ENCODE measurements at places on chromosomes 3 and 15. TPM values are rescaled to one million over a fixed set of nuclear protein-coding genes. Genes with fewer than 3 reads are reported as not detected.

The BFSP2 gene
- total RNA-seq, result not detected

The CCR8 gene
- total RNA-seq, result not detected

The SPINT1 gene
- 0.72 TPM for total RNA-seq

The DGKG gene
- total RNA-seq, result 2.5 TPM

The DAG1 gene
- 55.4 TPM for total RNA-seq

The MORC1 gene
- not detected for total RNA-seq

The B3GALNT1 gene
- 29.2 TPM for total RNA-seq

The MUC13 gene
- not detected for total RNA-seq

The CNTN4 gene
- total RNA-seq, result not detected

The SEC62 gene
- total RNA-seq, result 31.5 TPM

The CRYGS gene
- total RNA-seq, result 0.88 TPM

The RTP3 gene
- not detected for total RNA-seq

The PTX3 gene
- total RNA-seq, result 537 TPM

The GRM2 gene
- not detected for total RNA-seq

The GNAT1 gene
- not detected for total RNA-seq

The GUCA1C gene
- not detected for total RNA-seq

The ZNF80 gene
- not detected for total RNA-seq

The STRIT1 gene
- not detected for total RNA-seq

The MGLL gene
- 18.1 TPM for total RNA-seq

The SCN11A gene
- total RNA-seq, result under 0.01 TPM

The SERP1 gene
- total RNA-seq, result 124 TPM

The ANKUB1 gene
- total RNA-seq, result not detected

The GCSAM gene
- 0.36 TPM for total RNA-seq

The CHRFAM7A gene
- 0.72 TPM for total RNA-seq

The POLG gene
- total RNA-seq, result 61.2 TPM

The SLC30A4 gene
- 17.4 TPM for total RNA-seq

The PARP15 gene
- total RNA-seq, result 3.2 TPM

The CCDC54 gene
- not detected for total RNA-seq

The LRRC49 gene
- total RNA-seq, result 18.1 TPM

The CELF6 gene
- 0.36 TPM for total RNA-seq

The SERPINI2 gene
- not detected for total RNA-seq

The HYAL1 gene
- under 0.01 TPM for total RNA-seq

The CPLX3 gene
- total RNA-seq, result not detected

The TTC23 gene
- 21.7 TPM for total RNA-seq

The COLQ gene
- 1.5 TPM for total RNA-seq

The TM4SF1 gene
- total RNA-seq, result 210 TPM

The CCR3 gene
- not detected for total RNA-seq

The SPATA12 gene
- total RNA-seq, result not detected

The TCAIM gene
- 28.9 TPM for total RNA-seq

The HIGD2B gene
- total RNA-seq, result not detected

The PLCB2 gene
- under 0.01 TPM for total RNA-seq

The TRPC1 gene
- 19.9 TPM for total RNA-seq

The FRMD5 gene
- 3.3 TPM for total RNA-seq

The GXYLT2 gene
- total RNA-seq, result 75.1 TPM

The DUOX1 gene
- total RNA-seq, result under 0.01 TPM

The PLCL2 gene
- total RNA-seq, result 5.1 TPM

The PPARG gene
- total RNA-seq, result 7.2 TPM

The RASL12 gene
- total RNA-seq, result 0.36 TPM

The TRAIP gene
- total RNA-seq, result 2.4 TPM

The MITF gene
- 11.6 TPM for total RNA-seq

The ACAP2 gene
- total RNA-seq, result 121 TPM

The RTP4 gene
- 2.7 TPM for total RNA-seq

The GP9 gene
- not detected for total RNA-seq

The VIPR1 gene
- total RNA-seq, result not detected

The ZFAND6 gene
- total RNA-seq, result 112 TPM

The BNC1 gene
- 3.3 TPM for total RNA-seq

The UMPS gene
- 21.8 TPM for total RNA-seq

Data from osteoblast (primary cell).